Endothelial cell (in vitro differentiated cells): ENCODE measurements at places on chromosomes 11 and 22. TPM values are rescaled to one million over a fixed set of nuclear protein-coding genes. Genes with fewer than 3 reads are reported as not detected.

DNA sequence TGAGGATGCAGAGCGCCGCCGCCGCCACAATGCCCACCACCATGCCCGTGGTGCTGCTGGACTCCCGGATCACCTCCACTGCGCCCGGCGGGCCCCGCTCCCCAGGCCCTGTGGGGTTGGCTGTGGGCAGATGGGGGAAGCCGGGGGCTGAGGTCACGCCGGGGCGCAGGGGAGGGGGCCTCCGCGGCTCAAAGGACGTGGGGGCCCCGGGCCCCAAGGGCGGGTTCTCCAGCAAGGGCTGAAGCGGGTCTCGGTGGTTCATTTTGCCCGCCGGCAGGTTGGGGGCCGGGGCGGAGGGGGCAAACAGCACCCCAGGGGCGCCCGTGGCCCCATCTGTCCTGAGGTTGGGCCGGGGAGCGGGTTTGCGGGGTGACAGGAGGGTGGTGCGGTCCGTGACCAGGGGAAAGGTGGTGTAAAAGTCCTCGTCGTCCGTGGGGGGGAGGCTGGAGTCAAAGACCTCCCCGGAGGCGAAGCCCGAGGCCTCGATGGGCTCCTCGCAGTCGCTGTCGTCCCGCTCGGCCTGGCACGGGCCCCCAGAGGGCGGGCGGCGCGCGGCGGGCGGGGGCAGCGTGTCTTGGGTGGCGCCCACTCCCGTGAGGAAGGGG, 16.5 kb downstream of the SLC22A12 start:
- H3K27me3 ChIP-seq, result peaks cover 6% of the 10 kb centered on the region
- H3K36me3 ChIP-seq, result no peaks in the 10 kb centered on the region
- H3K4me3 ChIP-seq, result no peak overlapping the region
- DNase-seq, result no peak

DNA sequence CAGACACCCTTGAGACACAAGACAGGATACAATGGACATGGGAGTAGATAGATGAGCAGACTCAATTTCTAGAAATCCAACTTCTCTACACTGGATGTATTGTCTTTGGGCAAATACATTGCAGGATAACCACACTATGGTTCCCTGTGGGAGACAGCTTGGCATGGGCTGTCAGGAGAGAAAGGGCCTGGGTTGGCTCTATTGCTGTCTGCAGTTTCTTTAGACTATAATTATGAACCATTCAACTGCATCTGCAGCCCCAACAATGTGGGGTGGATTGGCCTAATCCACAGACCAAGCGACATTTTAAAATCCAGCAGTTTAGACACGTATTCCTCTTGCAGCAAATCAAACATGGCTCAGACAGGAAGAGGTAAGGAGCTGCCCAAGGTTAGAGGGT, 60.3 kb downstream of the ETS1 start:
- no peak for DNase-seq
- H3K27ac ChIP-seq, result no peak overlapping the region
- H3K4me3 ChIP-seq, result no peak overlapping the region
- peaks cover 6% of the 10 kb centered on the region for H3K27me3 ChIP-seq
- peaks cover 63% of the 10 kb centered on the region for H3K4me1 ChIP-seq
- peaks cover 11% of the 10 kb centered on the region for H3K36me3 ChIP-seq

DNA sequence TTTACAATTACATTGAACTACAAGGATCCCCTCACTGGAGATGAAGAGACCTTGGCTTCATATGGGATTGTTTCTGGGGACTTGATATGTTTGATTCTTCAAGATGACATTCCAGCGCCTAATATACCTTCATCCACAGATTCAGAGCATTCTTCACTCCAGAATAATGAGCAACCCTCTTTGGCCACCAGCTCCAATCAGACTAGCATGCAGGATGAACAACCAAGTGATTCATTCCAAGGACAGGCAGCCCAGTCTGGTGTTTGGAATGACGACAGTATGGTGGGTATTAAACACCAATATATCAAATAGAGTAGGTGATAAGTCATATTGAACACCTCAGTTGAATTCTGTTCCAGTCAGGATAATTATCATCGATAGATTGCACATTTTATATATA, 4.4 kb downstream of the FBXO7 start:
- no peak overlapping the region for H3K27ac ChIP-seq
- no peaks in the 10 kb centered on the region for H3K36me3 ChIP-seq
- peaks cover 6% of the 10 kb centered on the region for H3K27me3 ChIP-seq
- peaks cover 3% of the 10 kb centered on the region for H3K4me1 ChIP-seq
- no peak overlapping the region for H3K4me3 ChIP-seq

TEX54 gene
- total RNA-seq, result not detected

ALG8 gene
- total RNA-seq, result 31.4 TPM

- H3K4me3 ChIP-seq, result no peak overlapping the region
- DNase-seq, result no peak
- H3K27me3 ChIP-seq, result peaks cover 9% of the 10 kb centered on the region
- no peak overlapping the region for H3K27ac ChIP-seq
- peaks cover 3% of the 10 kb centered on the region for H3K4me1 ChIP-seq
Observed at GRCh38 chr11:119671051-119671450, 57.9 kb downstream of the NECTIN1 start.

MRGPRX3 gene
- total RNA-seq, result 0.21 TPM

- H3K27me3 ChIP-seq, result peaks cover 6% of the 10 kb centered on the region
- no peak for DNase-seq
- H3K36me3 ChIP-seq, result peaks cover 4% of the 10 kb centered on the region
- peaks cover 2% of the 10 kb centered on the region for H3K4me1 ChIP-seq
- H3K27ac ChIP-seq, result no peak overlapping the region
- no peak overlapping the region for H3K4me3 ChIP-seq
Observed at GRCh38 chr11:12213883-12214282, 103.5 kb downstream of the MICAL2 start.

DNA sequence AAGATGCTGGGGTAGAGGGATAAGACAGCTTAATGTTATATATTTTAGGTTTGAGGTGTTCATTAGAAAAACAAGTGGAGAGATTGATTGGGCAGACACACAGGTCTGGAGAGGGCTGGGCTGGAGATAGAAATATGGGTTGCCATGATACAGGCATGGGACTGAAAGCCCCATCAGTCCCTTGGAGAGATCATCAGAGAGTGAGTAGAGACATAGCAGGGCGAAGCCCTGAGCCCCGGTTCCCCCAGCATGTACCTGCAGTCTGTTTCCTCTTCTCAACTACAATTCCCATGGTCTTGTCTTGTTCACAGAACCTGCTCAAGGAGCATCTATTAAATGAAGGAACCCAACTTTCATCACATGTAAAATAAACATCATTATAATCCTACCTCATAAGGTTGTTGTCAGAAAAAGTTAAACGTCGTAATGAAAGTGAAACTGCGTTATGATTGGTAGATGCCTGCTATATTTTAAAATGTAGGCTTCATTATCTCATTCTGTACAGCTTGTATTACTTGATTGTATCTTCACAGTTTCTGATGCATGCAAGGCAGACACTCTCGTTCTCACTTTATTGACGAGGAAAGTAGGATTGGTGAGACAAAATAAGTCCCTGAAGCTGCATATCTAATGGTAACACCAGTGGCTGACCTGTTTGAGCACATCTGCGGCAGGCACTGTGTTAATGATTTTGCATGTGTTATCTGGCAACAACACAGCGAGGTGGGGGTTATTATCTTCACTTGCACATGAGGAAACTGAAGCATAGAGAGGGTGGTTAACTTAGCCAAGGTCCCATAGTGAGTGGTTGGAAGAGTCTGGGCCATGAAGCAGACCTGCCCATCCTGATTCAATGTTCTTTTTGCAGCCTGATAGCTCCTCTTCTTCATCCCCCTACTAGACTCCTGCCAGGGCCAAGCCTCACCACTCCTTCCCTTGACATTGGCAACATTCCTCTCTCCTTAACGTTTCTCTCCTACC, 63.5 kb downstream of the ENDOD1 start:
- H3K36me3 ChIP-seq, result no peaks in the 10 kb centered on the region
- H3K4me1 ChIP-seq, result peaks cover 21% of the 10 kb centered on the region
- H3K4me3 ChIP-seq, result no peak overlapping the region
- no peak for DNase-seq
- H3K27me3 ChIP-seq, result peaks cover 11% of the 10 kb centered on the region

- H3K4me3 ChIP-seq, result no peak overlapping the region
- DNase-seq, result no peak
- no peak overlapping the region for H3K27ac ChIP-seq
- H3K27me3 ChIP-seq, result peaks cover 10% of the 10 kb centered on the region
Observed at GRCh38 chr11:118909619-118910308, 16.0 kb downstream of the BCL9L start.

- peaks cover 3% of the 10 kb centered on the region for H3K27me3 ChIP-seq
- H3K36me3 ChIP-seq, result peaks cover 5% of the 10 kb centered on the region
- no peak overlapping the region for H3K4me3 ChIP-seq
- peaks cover 2% of the 10 kb centered on the region for H3K4me1 ChIP-seq
- no peak for DNase-seq
Observed at GRCh38 chr11:127492029-127492428, 491.5 kb upstream of the KIRREL3 start.

TSKU gene
- total RNA-seq, result 29.9 TPM

DNA sequence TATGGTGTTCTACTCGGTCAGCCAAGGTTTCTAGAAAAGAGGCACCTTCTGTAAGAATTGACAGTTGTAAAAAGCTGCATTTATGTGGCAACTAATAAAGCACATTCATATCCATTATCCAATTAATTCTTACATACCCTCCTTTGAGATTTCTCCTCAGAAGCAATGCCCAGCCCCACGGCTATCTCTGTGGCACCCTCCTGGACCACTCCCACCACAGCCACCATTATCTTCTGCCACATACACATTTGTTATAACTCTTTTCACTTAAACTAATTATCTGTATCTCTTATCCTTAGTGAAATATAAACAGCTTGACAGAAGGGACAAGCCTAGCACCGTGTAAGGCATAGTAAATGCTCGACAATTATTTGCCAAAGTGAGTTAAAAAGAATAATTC, 48.5 kb downstream of the PAK1 start:
- H3K36me3 ChIP-seq, result no peaks in the 10 kb centered on the region
- DNase-seq, result no peak
- H3K4me3 ChIP-seq, result no peak overlapping the region
- H3K4me1 ChIP-seq, result peaks cover 10% of the 10 kb centered on the region
